ENCODE measurements at places on chromosomes 13 and 19. TPM values are rescaled to one million over a fixed set of nuclear protein-coding genes. Genes with fewer than 3 reads are reported as not detected.

DNA sequence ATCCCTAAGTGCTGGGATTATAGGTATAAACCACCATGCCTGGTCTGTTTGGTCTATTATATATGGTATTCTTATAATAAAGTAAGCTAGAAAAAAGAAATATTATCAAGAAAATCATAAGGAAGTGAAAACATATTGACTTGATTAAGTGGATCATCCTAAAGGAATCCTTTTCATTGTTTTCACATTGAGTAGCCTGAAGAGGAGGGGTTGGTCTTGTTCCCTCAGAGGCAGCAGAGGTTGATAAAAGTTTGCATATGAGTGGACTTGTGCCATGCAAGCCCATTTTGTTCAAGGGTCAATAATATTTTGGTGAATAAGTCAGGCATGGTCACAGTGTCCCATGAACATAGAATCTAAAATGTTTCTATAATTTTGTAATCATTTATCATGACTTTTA lies 52.7 kb downstream of the ZNF627 start:
- DNase-seq = no peak

GRCh38 chr19:782185-782877 lies 14.9 kb upstream of the PTBP1 start:
- peak; percentile 71 for DNase-seq

DNA sequence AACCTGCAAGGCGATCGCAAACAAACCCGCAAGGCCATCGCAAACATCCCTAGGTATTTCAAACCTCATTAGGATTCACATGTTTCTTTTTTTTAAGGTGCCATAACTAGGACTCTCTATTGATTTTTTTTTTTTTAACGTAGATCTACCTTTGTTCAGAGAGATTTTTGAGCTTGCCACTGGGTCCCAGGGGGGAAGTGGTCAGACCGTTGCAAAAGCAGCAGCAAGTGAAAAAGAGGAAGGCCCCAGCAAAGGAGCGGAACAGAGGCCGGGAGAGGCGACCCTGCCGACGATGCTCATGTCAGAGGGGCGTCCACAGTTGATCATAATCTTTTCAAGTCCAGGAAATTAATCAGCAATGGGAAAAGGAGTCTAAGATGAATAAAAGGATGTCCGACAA lies 32.7 kb upstream of the FLT1 start:
- no peak for DNase-seq

GRCh38 chr19:3766520-3766919 lies 4.0 kb downstream of the MRPL54 start:
- no peak for DNase-seq

- DNase-seq = peak; percentile 84
These were observed 109.3 kb downstream of the ABCC4 start for GRCh38 chr13:95191821-95192563.

HSH2D gene
- total RNA-seq = 0.68 TPM
